8988T (cell line): ENCODE measurements at places on chromosomes 3 and 15.

DNA sequence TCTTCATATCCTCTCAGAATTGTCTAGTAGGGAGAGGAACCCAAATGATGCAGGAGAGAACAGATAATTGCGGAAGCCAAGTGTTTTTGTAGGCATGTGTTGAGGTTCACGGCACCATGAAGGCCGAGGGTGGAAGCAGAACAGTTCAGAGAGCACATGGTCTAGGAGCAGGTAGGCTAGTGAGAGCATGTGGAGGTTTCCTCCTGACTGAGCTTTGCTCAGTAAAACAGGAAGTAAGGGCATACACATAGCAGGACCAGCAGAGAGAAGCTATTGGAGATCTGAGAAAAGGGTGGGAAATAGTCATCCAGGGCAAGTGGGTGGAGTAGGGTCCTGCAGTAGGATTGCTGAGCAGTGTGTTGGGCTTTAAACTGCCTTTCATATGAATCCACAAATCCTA lies 491.1 kb downstream of the FHIT start:
- no peak for DNase-seq

- no peak for DNase-seq
These were observed 157.5 kb downstream of the PDZRN3 start for GRCh38 chr3:73467211-73467610.

- DNase-seq = no peak
These were observed 27.2 kb downstream of the PRKCD start for GRCh38 chr3:53188136-53188685.

GRCh38 chr15:41996921-41997592 lies 23.8 kb downstream of the PLA2G4E start:
- DNase-seq = no peak

- DNase-seq = no peak
These were observed 116.2 kb upstream of the NECTIN3 start for GRCh38 chr3:110955301-110955880.

- no peak for DNase-seq
These were observed 52.1 kb downstream of the SACM1L start for GRCh38 chr3:45741247-45741646.

GRCh38 chr3:156483426-156483825 lies 71.5 kb downstream of the SSR3 start:
- no peak for DNase-seq

DNA sequence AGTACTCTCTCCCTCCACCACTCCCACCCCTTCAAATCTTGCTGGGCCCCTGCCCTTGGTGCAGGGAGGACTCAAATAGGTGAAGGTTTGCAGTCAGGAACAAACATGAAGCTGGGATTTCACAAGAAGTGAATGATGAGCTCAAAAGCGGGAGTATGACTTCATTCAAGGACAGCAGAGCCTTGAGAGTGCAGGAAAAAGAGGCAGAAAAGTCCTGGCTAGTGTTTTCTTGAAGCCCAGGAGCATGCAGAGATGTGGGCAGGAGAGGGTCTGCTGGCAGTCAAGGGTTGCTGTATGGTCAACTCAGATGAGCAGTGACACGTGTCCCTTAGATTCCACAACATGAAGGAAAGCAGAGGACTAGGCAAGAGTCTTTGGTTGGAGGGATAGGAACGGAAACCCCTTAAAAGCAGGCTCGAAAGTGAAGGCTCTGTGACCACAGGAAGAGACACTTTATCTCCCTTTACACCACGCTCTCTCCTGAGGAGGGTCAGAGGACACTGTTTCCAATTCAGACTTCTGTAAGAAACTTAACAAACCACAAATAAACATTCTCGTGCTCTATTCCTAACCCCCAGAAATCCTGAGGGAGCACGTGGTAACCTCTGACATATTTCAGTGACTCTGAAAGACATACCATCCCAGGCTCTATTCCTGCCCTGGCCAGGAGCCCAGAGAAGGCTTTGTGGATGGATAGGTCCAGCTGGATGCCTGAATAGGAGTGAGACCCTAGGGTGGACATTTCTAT lies 168.0 kb upstream of the NDN start:
- no peak for DNase-seq

DNA sequence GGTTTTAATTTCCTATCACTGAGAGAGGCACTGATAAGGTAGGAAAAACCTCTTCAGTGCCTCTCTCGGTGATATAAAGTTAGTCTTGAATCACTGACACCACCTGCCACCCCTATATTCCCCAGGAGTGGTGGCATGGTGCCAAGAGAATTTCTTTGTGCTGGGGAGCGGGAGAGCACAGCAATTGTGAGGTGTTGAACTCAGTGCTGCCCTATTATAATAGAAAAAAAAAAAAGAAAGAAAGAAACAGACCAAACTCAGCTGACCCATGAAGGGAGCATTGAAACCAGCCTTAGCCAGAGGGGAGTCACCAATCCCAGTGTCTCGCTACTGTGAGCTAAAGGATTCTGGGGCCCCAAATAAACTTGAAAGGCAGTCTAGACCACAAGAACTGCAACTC lies 201.4 kb upstream of the STT3B start:
- no peak for DNase-seq

DNA sequence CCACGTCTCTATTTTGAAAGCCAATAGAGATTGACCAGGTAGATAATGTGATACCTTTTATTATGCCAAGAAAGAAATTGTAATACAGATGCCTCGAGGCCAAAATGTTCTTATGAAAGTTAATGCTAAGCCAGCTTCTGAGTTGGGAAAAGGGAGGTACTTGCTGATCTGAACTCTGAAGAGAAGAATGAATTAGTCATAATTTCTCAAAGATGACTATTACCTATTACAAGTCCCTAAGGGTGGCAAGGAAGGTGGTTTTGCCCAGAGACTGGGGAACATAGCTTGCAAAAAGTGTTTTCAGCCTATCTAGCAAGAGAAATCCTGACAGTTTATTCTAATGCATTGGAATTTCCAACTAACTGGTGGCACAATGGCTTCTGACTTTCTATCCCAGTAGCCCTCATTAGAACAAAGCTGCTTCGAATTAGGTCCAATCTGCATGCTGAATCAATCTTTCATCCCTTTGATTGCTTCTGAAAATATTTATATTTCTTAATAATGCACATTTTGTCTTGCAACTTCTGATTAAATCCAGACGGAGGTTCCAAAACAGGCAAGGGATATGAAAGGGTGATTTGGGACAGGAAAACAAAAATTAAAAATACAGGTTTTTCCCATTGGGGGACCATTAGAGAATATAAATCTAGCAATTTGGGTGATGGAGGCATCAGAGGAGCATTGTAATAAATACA lies 17.7 kb upstream of the NR2F2 start:
- DNase-seq = no peak

DNA sequence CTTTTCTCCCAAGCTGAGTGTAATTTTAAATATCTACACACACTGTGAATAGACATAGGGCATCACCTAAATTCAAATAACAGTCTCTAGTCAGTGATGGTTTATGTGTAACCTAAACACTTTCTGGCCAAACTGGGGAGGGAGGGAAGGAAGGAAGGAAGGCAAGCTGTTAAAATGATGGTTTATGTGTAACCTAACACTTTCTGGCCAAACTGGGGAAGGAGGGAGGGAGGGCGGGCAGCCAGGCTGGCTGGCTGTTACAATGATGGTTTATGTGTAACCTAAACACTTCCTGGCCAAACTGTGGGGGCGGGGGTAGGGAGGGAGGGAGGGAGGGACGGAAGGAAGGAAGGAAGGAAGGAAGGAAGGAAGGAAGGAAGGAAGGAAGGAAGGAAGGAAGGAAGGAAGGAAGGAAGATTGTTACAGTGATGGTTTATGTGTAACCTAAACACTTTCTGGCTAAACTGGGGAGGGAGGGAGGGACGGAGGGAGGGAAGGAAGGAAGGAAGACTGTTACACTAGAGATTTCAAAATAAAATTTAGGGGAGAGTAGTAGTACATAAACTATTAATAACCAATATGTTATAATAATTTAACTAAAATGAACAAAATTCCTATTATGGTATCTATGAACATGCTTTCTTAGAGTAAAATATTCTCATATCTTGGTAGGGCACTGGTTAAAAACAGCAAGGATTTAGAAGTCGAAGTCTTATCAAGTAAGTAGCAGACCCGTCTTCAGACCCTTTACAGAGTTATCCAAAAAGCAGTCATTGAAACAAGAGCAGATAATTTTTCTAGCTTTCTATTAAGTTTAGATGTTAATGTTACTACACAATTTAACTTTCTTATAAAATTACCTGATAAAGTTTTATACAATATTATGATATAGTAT lies 148.1 kb downstream of the LMLN start:
- DNase-seq = no peak

GRCh38 chr15:93159930-93160329 lies 70.9 kb upstream of the RGMA start:
- DNase-seq = no peak

DNA sequence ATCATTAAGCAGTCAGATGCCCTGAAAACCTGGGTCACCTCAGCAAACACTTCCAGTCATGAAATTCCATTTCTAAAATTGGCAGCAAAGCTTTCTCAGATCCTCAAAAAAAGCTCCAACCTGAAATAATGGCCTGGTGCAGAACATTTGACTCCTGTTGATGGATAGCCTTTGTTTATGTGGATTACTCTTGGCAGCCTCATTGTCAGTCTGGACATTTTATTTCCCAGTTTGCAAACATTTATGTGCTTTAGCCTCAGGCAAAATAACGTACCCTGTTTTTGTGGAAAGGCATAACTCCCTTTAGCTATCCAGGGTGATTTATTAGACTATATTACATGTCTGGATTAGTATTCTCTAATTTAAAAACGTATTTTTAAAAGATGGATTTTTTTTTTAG lies 53.9 kb downstream of the PXYLP1 start:
- DNase-seq = no peak

- no peak for DNase-seq
These were observed 4.9 kb downstream of the MESP2 start for GRCh38 chr15:89781055-89781454.

DNA sequence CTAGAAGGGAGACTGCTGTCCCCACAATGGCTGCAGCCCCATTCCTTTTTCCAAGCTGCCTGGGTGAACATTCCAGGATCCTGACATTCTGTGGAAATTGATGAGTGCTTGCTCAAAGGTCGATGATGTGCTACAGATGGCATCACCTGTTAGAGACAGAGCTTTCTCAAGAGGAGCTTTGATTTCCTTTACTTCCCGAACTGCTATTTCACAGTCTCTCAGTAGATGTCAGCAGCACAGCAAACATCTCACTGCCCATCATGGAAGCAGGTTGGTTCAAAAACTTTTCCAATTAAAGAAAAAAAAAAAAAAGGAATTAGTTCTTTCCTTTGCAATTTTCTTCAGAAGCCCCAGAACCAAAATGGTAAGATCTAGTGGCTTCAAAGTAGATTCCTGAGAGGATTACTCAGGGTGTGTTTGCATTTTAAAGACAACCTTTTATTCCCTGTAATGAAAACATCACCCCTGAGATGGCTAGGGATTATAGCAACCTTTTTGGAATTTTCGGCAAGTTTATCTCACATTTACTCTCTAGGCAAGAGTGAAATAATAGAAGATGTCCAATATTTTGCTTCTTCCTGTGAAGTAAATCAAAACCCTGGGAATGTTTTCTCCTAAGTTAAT lies 44.8 kb downstream of the POLR2M start:
- DNase-seq = no peak

DNA sequence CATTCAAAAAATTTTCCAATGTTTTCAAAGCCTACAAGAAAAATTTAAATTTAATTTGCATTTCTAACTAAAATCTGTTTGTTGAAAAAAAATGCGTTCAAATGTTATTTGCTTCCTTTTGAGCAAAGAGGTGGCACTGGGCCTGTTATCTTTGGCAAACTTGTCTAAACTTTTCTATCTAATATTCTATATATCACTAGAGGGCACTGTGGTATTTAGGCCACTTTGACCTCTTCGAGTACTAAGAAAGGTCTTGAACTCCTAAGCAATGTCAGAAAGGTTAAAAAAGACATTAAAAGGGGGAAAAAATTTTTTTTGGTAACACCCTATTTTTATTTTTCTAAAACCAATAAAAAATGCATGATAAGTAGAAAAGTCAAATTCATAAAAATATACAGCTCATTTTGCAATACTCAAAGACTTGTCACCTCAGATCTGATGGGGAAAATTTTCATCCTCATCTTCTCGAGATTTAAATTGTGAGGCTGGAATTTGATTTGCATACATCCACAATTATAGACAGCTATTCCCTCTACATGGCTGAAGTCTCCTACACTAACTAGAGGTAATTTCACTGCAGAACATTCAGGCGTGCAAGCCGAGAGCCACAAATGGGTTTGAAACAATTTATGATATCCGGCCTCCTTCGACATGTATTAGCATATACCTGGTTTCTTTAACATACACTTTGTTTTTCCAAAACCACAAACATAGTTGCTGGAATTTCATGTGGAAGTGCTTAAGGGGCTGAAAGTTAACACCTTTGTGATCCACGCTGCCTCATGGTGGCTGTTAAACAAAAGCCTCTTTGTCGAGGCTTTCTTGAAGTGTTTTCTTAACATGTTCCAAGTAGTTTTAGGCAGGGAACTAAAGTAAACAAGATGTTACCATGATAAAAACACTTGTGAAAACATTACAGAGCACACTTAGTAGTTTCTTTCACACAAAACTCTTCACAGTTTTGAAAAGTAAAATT lies 576.4 kb downstream of the FOXP1 start:
- DNase-seq = no peak

DNA sequence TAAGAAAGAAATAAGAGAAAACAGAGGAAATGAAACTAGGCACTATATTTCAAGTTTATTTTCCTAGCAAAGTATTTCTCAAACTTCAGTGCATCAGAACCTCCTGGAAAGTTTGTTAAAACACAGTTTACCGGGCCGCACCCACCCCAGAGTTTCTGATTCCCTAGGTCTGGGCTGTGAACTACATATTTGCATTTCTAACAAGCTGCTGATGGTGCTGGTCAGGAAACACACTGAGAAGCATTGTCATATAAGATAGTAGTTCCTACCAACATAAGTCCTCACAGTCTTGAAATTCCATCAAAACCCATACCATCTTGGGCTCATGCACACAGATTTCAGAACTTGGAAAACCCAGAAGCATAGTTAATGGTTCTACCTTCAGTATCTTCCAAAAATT lies 8.3 kb downstream of the SLC9A9 start:
- no peak for DNase-seq

DNA sequence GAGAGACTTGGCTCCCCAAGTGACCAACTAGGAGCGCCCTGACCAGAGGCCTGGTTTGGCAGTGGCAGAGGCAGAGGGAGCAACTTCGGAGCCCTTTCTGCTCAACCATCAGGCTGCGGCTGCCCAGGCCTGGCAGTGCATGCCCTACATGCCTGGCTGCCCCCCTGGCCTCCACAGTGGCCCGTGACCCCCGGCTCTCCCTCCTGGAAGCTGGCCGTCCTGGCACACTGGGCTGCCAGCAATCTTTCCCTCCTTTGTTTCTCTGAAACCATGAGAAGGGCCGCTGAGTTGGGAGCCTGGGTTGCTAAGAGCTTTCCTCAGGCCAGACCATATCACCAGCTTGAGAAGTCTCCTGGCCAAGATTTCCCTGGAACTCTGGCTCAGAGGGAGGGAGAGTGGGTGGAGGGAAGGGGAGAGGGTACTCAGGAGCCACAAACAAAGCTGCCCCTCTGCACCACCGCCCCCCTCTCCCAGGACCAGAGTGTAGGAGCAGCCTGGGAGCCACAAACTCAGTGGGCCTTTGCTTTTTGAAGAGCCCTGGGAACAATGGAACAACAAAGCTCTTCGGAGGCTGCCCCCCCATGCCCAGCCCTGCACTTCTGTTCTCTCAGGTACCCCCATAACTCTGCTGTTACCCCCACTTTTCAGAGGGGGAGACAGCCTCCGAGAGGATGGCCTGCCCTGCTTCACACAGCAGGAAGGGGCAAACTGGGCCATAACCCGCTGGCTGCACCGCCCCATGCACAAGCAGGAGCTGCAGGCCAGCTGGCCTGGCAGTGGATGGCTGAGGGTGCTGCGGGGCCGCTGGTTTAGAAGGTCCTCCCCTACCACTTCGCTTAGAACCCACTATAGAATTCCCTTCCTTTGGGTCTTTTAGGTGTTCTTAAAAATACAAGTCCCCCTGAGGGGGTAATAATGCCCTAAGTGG lies 11.3 kb downstream of the CORO2B start:
- DNase-seq = no peak
